ENCODE measurements at places on chromosomes 3 and 15.

GRCh38 chr15:67225336-67225735 lies 29.1 kb downstream of the AAGAB start:
- DNase-seq, result no peak

- no peak for DNase-seq
Observed at GRCh38 chr3:39671116-39671515, 138.3 kb upstream of the MYRIP start.

DNA sequence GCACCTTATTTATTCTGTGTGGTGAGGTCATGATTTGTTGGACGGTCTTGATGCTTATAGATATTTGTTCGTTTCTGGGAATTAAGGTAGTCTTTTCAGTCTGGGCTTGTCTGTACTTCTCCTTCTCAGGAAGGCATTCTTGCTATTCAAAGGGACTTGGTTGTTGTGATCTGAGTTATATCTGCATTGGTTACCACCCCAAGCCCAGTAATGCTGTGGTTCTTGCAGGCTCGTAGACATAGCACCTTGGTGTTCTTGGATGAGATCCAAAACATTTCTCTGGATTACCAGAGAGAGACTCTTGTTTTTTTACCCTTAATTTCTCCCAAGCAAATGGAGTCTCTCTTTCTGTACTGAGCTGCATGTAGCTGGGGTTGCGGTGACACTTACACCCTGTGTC lies 128.0 kb upstream of the CBLB start:
- no peak for DNase-seq

DNA sequence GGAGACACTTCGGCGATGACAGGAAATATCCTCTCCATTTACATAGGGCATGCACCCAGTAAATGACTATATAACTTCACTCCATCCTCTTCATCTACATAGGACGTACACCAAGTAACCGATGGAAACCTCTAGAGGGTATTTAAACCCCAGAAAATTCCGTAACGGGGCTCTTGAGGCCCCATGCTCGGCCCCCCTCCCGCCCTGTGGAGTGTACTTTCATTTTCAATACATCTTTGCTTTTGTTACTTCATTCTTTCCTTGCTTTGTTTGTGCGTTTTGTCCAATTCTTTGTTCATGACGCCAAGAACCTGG lies 7.5 kb upstream of the FAM107A start:
- DNase-seq, result no peak

- DNase-seq, result no peak
Observed at GRCh38 chr3:33134026-33134625, 20.3 kb downstream of the CRTAP start.

DNA sequence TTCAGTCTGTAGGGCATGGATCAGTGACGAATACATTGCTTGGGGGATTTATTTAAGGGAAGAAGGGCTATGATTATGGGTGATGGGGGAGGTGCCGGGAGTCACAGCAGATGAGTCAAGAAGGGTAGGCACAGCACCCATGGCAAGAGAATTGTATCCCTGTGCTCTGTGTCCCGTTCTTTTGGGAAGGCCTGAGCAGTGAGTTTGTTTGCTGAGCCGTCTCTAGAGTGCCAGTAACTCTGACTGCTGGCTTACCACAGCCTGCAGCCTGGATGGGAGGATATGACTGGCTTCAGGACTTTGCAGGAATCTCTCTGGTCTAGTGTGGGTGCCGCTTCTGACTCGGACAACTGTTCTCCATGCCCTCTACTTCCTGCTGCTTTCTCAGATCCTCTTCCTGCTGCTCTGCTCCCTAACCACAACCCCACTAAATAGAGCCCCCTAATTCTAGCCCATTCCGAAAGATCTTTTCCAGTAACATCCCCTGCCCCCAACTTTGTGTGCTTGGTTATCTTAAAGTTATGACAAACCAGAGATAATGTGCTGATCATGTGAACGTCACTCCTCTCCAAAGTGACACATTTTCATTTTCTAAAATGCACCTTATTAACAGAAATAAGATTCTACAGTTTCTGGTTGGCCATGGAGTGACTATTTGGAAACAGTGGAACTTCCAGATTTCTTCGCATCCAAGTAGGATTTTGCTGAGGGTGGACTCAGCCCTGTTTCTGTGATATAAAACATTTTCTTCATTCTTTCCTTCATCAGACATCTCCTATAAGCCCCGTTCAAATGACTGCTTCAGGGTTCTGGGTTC lies 239.0 kb downstream of the SLCO3A1 start:
- no peak for DNase-seq
